Skin of body (tissue), 3 donors: ENCODE measurements at places on chromosomes 12 and 14. TPM values are rescaled to one million over a fixed set of nuclear protein-coding genes. Genes with fewer than 3 reads are reported as not detected.

DNA sequence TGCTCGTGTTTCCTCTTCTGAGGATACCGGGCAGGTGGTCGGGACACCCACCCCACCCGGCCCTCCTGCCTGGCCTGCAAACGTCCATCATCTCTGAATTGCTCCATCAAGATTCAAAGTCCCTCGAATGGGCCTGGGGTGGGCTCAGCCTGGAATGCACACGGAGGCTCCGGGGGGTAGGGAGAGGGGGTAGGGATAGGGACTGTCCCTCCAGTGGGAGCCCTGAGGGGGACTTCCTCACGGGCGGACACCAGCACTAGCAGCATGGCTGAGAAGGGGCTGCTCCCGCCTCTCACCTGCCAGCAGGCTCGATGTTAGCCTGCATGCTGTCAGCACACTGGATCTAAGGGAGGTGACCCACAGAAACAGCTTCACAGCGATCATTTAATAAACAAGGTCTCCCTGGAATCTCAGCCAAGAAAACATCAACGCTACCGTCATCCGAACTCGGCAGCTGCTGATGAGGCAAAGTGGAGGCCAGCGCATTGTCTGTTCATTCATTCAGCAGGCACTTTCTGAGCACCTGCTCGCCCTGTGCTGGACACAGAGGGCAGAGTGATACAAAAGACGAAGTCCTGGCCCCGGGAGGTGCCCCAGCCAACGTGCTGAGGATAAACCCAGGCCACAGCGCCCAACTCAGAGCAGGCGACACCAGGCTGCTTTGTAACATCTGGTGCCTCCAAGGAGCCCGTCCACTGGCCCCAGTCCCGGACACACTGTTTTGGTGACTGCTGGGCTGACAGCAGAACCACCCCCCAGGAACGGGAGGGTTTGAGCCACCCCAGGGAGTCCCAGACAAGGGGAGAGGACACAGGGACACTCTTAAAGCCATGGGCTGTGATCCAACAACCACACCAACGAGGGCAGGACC lies 6.3 kb downstream of the TMEM179 start:
- DNase-seq: no peak

GRCh38 chr12:1056390-1056789 lies 65.4 kb downstream of the ERC1 start:
- DNase-seq: no peak

GRCh38 chr12:97572220-97572619 lies 109.6 kb downstream of the RMST start:
- no peak for DNase-seq

DNA sequence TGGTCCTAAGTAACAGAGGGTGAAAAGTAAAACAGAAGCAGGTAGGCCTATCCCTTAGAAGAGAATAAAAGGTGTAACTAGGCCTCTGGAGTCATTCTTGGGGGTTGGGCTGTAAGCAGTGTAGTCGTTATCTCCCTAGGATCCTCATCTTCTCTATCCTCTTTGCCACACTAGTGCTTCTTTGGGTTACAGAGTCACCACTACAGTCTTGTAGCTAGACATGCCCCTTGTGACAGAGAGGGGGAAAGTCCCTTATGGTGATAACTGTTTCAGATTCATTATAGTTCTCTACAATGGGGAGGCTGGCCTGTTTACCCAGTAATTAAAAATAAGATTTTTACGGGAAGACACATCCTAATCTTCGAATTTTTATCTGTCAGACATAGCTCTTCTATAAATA lies 16.4 kb upstream of the SRP54 start:
- no peak for DNase-seq

GRCh38 chr12:45234139-45234865 lies 18.4 kb downstream of the ANO6 start:
- peak; percentile 88 for DNase-seq

DNA sequence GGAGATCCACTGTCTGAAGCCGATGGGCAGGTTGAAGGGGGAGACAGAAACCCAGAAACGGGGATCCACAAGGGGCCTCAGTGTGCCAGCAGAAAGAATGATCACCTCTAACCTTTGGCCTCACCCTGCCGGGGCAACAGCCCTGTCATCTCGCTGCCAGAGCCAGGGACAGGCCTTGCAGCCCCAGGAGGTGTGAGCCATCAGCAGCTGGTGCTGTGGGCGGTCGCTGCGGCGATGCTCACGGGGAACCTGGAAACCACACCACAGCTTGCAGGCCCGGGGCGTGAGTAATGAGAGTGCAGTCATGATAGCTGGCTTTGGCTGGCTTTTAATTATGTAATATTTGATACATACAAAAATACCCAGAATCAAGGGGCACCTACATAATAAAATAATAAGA lies 4.7 kb upstream of the TTC7B start:
- DNase-seq: no peak

DNA sequence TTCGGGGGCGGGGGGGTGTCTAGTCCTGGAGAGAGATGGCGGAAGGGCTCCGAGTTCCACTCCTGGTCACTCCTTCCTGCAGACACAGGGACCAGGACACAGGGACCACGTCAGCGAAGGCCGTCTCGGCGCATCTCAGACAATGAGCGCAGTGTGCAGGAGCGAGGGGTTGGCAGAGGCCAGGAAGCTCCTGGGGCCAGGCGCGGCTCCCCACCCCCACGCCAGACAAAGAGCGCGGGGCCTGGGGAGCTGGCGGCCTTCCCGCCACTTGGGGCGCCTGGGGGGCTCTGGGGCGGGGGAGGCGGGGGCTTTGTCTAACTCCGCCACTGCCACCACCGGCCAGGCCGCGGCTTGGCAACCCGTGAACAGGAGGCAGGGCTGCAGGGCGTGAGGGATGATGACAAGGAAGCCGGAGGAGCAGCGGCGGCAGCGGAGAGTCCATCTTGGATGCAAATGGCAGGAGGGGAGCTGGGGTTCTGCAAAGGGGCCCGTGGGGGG lies 2.2 kb downstream of the CDK2AP1 start:
- peak; percentile 75 for DNase-seq

DNA sequence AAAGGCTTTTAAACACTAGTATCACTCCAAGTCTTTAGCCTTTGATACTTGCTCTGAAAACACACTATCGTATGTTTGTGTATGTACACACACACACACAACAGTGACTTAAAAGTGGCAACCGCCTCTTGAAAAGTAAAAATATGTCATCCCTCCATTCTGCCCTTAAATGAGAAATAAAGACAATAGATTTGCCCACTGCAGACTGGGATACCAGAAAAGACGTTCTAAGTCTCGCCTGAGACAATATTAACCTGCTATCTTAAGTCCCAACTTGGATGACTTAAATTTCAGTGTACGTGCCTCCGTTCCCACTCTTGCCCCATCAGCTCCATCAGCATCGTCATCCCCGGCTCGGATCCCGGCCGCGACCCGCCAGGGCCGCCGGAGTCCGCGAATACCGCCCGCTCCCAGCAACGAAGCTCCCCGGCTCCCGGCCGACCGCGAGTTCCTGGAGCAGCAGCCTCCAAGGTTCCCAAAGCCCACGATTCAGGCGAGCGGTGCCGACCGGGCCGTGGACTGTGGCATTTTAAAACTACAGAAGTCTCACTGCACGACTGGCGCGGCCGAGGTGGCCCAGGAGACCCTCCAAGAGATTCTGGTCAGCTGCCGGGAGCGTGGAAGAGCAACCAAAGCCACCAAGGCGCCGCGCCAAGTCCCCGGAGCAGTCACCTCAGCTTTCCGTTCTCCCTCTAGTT lies 2.8 kb upstream of the ARID2 start:
- DNase-seq: peak; percentile 58

- no peak for DNase-seq
Measured at GRCh38 chr12:52126050-52126604, 46.6 kb downstream of the SMIM41 start.

DNA sequence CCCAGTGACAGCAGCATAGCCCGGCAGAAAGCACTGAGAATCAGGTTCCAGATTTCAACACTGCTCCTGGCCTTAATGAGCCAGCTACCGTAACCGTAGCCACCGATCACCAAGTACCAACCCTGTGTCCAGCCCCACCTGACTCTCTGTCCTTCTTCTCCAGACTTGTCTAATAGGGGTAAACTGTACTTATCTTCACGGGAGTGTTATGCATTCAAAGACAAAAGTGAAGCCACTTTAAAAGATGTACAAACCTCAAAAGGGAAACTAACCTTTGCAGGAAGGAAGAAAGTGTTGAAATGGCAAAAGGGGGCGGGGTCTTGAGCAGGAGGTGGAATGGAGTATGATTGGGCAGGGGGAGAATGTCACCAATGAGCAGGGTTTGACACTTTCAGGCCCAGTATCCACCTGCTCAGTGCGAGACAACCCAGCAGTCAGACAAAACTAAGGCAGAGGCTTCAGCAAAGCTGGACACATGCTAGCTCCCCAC lies 226.1 kb downstream of the CHST11 start:
- no peak for DNase-seq

GRCh38 chr12:132393991-132394949 lies 64.9 kb upstream of the GALNT9 start:
- DNase-seq: no peak

- no peak for DNase-seq
Measured at GRCh38 chr12:46676797-46677520, 148.8 kb downstream of the SLC38A4 start.

DNA sequence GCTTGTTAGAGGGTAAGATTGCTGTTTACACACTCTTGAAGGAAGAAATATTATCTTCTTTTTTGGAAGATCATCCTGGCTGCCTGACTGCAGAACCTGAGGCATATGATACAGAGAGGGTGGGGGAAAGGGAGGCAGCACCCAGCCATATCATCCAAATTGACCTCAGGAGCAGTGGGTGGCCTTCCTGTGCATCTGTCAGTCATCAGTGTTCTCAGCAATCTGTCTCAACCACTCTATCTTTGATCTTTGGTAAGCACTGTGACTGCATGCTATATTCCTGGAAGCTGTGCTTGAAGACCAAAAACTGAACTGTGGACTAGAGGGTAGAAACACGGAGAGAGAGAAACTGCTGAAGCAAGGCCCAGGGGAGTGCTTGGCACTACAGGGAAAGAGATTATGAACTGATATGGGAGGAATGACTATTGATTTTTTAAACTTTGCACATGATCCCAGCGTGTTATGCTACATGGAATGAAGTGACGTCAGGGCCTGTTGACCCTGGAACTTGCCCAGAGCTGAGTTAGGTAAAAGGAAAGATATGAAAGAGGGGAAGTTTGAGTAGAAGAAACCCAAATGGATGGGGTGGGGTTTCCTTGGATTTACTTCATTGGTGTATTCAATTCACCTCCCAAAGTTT lies 171.5 kb downstream of the ASCL1 start:
- no peak for DNase-seq

DNA sequence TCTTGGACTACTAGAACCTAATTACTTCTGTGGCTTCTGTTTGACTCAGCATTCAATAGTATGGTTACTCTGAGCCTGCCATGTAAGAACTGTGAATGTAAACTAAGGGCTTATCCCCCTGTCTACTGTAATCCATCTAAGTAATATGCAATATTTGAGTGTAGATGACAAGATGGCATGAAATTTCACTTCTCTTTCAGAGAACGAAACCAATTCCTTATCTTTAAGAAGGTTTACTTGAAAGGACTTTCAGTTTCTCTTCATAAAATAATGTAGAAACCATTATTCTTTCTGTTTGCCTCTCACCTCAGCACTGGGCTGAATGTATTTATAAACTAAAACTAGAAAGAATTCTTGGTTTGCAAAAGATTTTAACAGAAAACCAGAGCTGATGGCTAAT lies 60.4 kb upstream of the ARID2 start:
- no peak for DNase-seq

DNA sequence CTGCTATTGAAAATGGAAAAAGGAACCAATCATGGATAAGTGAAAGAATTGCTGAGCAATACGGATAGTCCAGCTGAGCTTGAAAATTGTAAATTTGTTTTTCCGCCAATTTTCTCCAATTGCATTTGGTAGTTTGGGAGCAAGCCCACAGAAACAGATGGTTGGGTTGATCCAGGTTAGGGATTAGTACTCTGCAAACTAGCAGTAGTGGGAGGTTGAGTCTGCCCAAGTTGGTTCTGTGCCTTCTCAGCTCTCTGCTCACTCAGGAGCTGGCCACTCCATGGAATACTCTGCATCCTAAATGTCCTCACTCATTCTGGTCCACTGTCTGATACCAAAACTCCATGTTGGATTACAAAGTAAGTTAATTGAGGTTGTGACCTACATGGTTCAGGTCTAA lies 361.1 kb upstream of the ATP2B1 start:
- no peak for DNase-seq

- DNase-seq: no peak
Measured at GRCh38 chr12:130434560-130434959, 96.9 kb downstream of the PIWIL1 start.

DNA sequence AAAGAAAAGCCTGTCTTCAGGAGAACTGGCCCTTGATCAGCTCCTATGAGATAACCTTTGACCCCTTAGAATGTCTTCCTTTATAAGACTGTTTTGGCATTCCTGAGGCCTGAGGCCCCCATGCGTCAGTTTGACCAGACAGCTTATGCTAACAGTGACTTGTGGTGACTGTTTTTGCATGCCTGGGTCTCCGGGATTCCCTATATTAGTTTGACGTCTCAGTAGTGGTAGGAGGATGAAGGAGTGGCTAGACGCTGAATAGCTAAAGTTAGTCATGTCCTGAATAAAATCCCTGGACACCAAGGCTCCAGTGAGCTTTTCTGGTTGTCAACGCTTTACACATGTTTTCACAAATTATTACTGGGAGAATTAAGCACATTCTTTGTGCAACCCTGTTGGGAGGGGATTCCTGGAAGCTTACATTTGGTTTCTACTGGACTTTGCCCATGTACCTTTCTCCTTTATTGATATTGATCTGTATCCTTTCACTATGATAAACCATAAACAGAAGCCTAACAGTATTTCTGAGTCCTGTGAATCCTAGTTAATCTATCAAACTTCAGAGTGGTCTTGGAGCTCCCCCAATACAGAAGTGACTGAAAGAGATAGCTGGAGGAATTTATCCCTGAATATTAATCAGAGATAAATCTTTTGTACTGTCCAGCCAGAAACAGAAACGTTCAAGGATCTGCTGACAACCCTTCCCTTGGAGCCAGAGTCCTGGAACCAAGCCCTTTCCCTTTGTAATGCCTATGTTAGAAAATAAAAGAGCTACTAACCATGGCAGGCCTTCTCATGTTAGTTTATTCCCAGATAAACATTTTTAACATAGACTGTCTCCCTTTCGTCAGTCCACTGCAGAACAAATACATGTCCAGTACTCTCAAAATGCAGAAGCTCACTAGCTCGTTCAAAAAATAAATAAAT lies 479.2 kb downstream of the RPS29 start:
- DNase-seq: no peak

The HOXC12 gene
- total RNA-seq: 0.30 TPM

The PRH1 gene
- 46.6 TPM for total RNA-seq

The KLC1 gene
- total RNA-seq: 122 TPM

The KRT72 gene
- total RNA-seq: 12.0 TPM

The STON2 gene
- total RNA-seq: 28.7 TPM

The SYCP3 gene
- 0.10 TPM for total RNA-seq

The PRKAB1 gene
- total RNA-seq: 12.7 TPM

The TAS2R42 gene
- not detected for total RNA-seq

The KRT4 gene
- 0.99 TPM for total RNA-seq

The ACVR1B gene
- total RNA-seq: 22.0 TPM

The KLRC2 gene
- not detected for total RNA-seq
